CD4-positive, alpha-beta T cell treated with Interleukin-10 for 1 hour (primary cell): ENCODE measurements at places on chromosomes 13 and 19.

DNA sequence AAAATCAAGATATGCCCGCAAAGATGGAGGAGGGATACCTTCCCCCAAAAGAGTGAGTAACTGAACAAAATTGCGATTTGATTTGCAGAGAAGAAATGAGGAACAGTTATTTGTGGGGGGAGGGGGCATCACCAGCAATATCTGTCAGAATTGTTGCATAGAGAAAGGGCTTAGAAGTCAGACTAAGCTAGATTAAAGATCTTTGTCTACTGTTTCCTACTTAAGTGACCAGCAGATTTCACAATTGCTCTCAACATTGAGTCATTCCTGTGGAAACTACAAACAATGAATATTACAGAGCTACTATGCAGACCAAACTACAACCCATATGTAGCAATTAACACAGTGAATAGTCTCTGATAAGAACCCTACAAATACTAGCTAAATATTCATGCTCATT lies 27.4 kb downstream of the FPR3 start:
- DNase-seq: no peak

GRCh38 chr19:47445937-47446402 lies 25.7 kb downstream of the SLC8A2 start:
- DNase-seq: peak; percentile 71

DNA sequence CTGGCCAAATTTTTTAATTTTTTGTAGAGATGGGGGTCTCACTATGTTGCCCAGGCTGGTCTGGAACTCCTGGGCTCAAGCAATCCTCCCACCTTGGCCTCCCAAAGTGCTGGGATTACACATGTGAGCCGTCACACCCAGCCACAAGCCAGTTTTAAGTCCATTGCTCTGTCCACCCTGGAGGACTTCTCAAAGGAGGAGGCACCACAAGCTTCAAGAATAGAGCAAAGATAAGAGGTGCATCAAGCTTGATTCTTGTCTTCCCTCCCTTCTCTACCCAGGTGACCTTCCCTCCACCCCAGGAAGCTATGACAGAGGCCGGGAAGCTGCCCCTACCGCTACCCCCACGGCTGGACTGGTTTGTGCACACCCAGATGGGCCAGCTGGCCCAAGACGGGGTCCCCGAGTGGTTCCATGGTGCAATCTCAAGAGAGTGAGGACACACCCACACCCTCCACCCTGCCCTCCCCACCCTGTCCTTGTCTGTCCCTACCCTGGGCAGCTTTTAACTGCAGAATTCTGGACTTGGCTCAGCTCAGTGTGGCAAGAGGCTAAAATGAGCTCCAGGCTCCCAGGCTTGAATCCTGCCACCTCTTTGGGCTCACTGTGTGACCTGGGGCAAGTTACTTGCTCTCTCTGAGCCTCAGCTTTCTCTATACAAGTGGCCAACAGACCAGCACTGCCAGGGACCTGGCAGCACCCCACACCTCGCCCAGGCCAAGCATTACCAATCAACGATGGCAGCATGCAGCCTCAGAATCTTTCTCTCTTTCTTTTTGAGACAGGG lies 5.2 kb downstream of the HSH2D start:
- DNase-seq: no peak

DNA sequence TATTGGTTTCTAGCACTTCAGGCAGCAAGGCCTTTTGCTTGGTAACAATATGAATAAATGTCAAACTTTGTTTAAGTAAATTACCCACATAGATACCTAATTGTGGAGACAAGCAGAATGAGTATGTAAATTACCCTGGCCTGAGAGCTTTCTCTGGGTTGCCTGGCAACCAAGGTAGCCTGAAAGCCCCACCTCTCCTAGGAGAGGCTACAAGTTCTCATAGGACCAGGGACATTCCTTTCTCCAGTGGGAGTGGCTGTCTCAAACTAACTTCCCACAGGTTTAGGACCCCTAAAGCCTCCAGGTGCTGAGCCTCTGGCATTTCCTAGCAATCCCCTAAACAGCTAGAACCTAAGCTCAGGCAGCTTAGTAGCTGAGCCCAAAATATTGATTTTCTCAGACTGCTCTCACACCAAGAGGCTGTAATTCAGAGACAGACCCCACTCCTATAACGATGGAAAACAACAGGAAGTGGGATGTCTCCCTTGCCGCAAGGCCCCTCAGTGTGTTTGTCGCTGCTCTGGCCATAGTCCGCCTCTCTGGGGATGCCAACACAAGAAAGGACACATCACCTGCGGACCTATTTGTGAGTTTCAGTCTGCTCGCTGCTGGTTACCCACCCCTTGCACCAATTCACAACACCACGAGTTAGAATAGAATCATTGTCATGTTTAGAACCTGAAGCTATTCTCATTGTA lies 207.3 kb downstream of the DLEU7 start:
- DNase-seq: no peak

DNA sequence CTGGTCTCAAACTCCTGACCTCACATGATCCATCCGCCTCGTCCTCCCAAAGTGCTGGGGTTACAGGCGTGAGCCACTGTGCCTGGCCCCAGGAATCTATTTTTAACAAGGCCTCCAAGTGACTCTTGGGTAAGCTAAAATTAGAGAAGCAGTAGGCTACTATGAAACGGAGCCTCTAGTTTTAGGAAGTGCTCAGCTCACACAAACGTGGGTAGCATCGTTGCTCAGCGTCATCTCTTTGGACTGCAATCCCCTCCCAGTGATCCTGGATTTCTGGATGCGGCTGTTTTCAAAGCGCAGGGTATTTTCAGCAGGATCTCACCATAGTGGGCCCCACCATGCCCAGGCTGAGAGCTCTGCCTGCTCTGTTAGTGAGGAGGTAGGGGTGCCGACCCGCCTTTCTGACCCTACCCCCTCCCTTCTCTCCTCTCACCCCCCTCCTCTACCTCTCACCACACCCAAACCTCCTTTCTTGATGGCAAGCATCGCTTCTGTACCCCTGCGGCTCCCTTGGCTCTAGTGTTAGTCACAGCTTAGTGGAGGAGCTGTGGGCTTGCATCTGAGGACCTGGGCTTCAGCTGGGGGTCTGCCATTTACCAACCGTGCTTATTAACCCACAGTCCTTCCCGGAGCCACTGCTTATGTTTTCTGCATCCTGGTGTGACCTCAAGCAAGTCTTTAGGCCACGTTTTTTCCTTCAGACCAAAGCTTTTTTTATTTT lies 34.2 kb downstream of the GJA3 start:
- DNase-seq: no peak

GRCh38 chr19:21482863-21483276 lies 22.5 kb upstream of the ZNF429 start:
- peak; percentile 81 for DNase-seq

- peak; percentile 8 for DNase-seq
Measured at GRCh38 chr13:110610955-110611595, 4.3 kb upstream of the NAXD start.

GRCh38 chr13:23399347-23399746 lies 34.2 kb downstream of the SACS start:
- DNase-seq: no peak

GRCh38 chr19:16380943-16381755 lies 56.5 kb downstream of the KLF2 start:
- no peak for DNase-seq

DNA sequence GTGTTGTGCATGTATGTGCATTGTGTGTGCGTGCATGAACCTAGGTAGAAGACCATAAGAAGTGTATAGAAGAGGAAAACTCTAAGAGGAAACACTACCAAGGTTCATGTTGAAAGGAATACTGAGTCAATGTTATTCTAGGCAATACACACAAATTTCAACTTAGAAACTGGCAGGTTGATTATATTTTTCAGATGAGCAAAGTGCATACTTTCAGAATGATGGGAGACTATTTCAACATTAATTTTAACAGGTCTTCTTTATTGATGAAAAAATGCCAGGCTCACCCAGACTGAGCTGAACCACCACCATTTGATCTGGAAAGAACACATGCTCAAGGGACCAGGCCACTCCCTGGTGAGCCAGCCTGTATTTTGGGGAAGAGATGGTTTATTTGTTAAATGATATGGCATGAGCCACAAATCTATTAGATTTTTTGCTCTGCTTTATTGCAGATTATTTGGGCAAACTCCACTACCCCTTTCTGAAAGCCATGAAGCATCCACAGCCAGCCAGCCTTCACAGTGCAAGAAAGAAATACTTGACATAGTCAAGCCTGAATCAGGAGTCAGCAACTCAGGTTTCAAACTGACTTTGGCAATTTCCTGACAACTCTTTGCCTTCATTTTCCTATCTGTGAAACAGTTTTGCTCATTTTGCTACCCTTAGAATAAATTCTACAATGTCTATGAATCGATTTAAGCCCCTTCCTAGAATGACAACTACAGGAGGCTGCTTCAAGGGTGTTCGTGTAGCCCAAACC lies 368.9 kb downstream of the COG6 start:
- no peak for DNase-seq

DNA sequence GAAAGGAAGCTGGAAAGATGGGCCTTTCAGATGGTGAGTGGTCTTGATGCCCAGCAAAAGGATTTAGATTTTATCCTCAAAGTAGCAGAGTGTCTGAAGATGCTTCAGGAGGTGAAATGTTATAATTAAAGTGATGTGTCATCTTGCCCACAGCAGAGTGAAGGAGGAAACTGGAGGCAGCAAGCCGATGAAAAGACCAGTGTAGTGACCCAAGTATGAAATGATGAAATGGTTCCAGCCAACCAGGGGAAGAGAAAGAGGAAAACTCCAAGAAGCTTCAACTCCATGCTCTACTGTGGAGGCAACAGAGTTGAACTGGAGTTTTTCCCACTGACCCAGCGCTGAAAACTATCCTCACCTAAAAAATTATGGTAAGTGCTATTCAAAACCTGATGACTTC lies 66.7 kb downstream of the FOXO1 start:
- DNase-seq: no peak

- no peak for DNase-seq
Measured at GRCh38 chr13:46373623-46374022, 13.4 kb downstream of the RUBCNL start.
